ENCODE measurements at places on chromosomes 4 and X.
A peak's percentile ranks its signal among the peaks of the same experiment; 100 is the strongest.

GRCh38 chrX:16869393-16870094 lies 618 bp downstream of the RBBP7 start:
- peak; percentile 83 for DNase-seq

DNA sequence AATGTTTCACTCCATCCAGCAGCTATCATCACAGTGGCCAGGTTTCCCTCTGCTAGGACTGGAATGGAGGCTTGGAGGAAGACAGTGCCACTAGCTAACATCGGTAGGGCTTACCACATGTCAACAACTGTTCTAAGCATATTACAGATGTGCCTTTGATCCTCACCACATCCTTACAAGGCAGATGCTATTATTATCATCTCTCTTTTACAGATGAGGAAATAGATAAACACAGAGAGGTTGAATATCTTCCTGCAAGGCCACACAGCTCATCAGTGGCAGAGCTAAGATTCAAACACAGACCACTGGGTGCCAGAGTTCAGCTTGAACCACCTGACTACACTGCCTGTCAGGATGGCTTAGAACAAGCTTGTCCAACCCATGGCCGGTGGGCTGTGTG lies 47.4 kb downstream of the MAMLD1 start:
- DNase-seq: no peak

GRCh38 chrX:39688576-39689375 lies 409.0 kb downstream of the BCOR start:
- DNase-seq: peak; percentile 90

- DNase-seq: no peak
Observed at GRCh38 chr4:109472343-109472761, 38.7 kb downstream of the SEC24B start.

- DNase-seq: no peak
Observed at GRCh38 chr4:47373174-47373573, 90.3 kb downstream of the COMMD8 start.

DNA sequence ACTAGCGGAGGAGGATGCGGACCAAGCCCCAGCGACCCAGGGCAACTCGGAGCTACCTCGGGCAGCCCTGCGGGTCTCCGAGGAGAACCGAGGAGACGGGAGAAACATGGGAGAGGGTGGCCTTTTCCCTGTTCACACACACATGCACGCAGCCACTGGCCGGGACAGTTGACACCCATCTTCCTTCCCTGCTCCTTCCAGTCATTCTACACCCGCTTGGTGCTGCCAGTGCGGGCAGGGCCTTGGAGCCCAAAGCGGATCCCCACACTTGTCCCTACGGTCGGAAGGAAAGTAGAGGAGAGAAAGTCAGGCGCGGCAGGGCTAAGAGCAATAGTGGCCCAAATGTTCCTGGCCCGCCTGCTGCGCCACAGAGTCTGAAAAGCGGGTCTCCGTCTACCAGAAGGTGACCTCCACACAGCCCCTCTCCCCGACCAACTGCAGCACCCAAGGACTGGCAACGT lies 1.1 kb upstream of the PPP3CA start:
- peak; percentile 66 for DNase-seq

GRCh38 chrX:136529795-136530194 lies 2.2 kb upstream of the VGLL1 start:
- DNase-seq: peak; percentile 34

GRCh38 chr4:164847016-164847415 lies 30.0 kb upstream of the APELA start:
- no peak for DNase-seq

- DNase-seq: no peak
Observed at GRCh38 chrX:129719931-129720530, 18.7 kb upstream of the XPNPEP2 start.

DNA sequence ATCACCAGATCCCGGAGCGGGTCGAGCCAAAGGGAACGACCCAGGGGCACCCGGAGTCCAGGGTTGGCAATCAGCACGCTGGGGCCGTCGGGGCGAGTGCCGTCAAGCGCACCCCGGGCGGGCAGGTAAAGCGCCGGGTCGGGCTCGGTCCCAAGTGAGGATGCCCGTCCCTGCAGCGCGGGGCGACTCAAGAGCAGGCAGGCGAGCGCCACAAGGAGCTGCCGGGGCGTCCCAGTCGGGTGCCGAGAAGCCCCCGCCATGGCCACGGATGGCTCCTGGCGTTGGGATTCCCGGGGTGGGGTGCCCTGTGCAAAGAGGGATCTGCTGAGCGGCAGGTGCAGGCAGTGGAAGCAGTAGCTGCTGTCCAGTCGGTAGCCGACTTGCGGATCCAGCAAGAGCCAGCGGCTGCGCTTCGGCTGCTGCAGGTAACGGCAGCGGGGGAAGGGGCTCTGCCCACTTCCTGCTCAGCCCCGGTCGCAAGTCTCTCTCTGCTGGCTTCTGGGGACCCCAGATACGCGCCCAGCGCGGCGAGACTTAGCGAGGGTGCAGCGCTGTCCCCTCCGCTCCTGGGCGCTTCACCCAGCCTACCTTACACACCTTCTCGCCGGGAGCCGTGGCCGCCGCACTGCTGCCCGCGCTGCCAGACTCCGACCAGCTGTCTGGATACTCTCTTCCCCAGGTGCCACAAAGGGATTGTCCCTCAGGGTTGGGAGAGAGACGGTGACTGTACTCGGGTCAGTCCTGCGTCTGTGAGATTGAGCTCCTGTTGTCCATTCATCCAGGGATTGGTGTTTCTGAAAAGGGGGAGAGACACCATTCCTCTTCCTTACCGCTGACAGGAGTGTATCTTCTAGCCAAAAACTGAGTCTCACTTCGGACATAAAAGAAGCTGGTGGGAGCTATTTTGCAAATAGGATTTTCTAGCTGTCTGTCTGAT lies at the start of gene FREM3:
TSS of gene FREM3 (minus strand) at position 260 of the 937 bp plus-strand sequence. CDS start at position 260, 0 bp downstream.
- DNase-seq: peak; percentile 34

DNA sequence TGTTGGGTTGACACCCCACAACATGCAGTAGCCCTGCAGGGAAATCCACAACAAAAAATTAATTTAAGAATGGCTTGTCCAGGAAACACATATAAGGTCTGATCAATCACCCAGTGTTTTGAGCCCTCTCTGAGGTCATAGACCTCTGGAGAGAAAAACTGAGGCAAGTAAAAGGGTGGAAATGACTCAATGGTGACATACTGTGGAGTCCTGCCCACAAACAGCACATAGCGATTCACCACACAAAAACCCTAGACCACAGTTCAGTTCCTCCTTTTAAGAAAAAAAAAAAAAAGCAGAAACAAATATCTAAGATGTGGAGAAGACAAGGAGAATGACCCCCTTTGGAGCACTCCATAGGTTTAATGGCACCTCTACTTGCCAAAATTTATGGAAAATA lies 2691.0 kb downstream of the PCDH7 start:
- DNase-seq: no peak

- DNase-seq: no peak
Observed at GRCh38 chr4:187903106-187903505, 92.5 kb upstream of the ZFP42 start.

DNA sequence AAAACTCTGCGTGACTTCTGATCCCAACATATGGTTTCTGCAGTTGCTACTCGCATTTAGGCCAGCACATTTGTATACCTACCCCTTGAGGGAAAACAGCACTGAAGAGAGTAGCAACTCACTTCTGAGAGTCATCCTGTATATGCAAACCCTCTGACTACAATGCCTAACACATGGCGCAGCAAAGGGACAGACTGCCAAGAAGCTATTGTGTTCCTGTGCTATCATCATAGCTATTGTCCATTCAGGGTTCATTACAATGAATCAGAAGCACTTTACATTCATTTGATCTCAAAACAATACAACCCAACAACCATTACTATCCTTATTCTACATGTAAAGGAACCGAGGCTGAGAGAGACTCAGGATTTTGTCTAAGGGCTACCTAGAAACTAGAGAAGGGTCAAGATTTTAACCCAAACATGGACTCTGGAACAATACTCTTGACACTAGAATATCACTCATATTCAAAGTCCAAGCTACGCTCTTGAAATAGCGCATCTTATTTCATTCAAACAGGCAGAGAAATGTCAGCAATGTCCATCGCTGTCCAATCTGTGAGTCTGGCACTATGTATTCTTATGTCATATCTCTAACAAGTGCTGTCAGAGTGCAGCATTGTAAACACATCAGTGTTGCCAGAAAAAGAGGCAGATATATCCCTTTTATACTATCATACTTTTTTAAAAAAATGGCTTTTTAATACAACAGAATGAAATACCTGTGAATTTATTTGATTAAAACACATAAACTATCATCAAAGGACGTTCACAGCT lies 173.6 kb downstream of the CORIN start:
- no peak for DNase-seq

DNA sequence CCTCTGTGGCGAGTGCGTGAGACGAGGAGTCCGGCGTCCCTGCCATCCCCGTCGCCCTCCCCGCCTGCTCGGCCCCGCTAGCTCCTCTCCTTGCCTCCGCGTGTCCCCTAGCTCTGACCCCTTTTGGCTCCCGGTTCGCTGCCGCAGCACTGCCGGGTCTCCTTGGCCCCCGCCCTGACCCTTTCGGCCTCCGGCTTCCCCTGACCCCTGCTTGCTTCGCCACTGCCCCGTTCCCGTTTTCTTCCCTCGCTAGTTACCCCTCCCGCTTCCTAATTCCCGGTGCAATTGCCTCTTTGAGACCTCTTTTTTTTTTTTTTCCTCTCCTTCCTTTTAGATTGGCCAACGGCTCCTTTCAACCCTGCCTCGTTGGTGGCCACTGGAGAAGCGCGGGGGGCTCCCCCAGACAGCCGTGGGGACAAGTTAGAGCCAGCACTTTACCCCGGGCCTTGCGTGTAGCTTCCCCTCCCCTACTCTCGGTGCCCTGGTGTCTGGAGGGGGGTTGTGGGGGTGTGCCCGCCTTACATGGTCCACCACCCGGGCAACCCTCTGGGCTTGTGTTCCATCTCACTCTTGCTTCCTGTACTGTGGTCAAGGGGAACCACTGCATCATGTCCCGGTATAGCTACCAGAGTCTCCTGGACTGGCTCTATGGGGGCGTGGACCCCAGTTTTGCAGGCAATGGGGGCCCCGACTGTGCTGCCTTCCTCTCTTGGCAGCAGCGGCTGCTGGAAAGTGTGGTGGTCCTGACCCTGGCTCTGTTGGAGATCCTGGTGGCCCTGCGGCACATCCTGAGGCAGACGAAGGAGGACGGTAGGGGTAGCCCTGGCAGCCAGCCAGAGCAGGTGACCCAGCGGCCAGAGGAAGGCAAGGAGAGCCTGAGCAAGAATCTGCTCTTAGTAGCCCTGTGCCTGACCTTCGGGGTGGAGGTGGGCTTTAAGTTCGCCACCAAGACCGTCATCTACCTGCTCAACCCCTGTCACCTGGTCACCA lies 548 bp downstream of the TMEM164 start:
- DNase-seq: peak; percentile 59

- no peak for DNase-seq
Observed at GRCh38 chrX:150546711-150547153, 21.7 kb upstream of the MTM1 start.

DNA sequence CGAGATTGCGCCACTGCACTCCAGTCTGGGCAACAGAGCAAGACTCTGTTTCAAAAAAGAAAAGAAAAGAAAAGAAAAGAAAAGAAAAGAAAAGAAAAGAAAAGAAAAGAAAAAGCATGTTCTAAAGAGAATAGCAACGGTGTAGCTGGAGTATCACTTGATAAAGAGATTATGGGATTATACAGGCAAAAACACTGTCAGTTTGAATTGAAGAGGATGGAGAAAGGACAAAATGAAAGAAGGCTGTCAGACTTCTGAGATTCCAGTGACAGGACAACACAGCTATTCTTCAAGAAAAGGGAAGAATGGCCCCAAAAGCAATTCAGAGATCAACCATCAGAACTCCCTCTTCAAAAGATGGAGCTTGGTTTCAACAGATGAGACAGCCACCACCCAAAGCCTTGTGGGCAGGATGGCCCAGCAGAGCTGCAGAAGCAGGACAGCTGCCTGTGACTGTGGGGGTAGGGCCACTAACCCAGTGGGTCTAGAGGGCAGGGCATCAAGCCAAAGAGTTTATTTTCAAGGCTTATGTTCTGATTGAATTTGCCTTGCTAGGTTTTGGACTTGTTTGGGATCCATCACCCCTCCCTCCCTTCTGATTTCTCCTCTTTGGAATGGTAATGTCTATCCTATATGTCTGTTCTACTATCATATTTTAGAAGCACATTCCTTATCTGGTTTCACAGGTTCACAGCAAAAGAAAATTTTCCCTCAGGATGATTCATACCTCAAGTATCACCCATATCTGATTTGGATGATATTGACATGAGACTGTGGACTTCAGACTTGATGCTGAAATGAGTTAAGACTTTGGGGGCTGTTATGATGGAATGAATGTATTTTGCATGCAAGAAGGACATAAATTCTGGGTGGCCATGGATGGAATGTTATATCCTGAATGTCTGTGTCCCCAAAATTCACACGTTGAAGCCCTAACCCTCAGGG lies 17.5 kb downstream of the RFC1 start:
- DNase-seq: no peak

DNA sequence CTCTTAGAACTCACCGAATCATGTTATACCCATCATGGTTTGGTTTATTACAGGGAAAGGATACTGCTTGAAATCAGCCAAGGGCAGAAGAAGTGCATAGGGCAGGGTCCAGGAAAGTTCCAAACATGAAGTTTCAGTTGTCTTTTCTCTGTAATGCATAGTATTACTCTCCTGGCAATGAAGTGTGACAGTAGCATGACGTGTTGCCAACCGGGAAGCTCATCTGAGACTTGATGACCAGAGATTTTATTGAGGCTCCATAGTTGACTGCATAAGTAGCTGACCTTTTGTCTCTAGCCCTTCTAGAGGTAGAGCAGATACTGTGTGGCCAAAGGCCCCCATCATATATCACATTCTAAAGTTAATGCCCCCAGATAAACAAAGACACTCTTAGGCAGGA lies 72.1 kb downstream of the BEND4 start:
- DNase-seq: no peak

GRCh38 chr4:15688051-15688450 lies 6.4 kb downstream of the FAM200B start:
- DNase-seq: no peak

DNA sequence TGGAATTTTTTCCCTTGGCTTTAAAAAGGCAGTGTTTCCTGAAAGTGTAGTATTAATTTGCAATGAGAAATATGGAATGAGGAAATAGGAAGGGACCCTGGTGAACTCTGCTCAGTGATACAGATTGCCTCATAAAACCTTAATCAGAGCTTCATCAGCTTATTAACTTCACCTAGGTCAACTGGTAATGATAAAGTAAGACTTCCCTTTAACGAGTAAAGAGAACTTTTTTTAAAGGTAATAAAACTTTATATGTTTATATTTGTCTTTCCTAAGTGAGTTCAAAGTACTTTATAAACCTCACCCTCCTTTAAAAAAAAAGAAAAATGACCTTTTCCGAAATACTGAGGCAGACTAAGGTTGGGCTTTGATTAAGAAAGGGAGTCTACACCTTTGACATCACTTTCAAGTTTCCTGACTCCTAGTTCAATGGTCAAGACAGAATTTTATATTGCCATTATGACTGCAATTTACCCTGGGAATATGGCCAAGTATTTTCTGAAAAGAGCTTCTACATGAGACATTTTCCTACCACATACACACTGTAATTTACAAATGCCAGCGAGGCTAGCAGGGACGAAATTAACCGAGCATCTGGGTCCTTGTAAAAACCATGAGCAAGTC lies 706.3 kb upstream of the TENM3 start:
- peak; percentile 87 for DNase-seq

GRCh38 chr4:128565054-128565453 lies 244.4 kb upstream of the JADE1 start:
- no peak for DNase-seq

GRCh38 chr4:77430847-77431246 lies 174.8 kb upstream of the CXCL13 start:
- DNase-seq: no peak

Measured in NCI-H69 (cell line).